ENCODE measurements at places on chromosomes 4 and X. TPM values are rescaled to one million over a fixed set of nuclear protein-coding genes. Genes with fewer than 3 reads are reported as not detected.

FAM47C gene
- total RNA-seq: not detected

LRCH2 gene
- 0.03 TPM for total RNA-seq

HS3ST1 gene
- total RNA-seq: 0.90 TPM

GPR82 gene
- total RNA-seq: not detected

NPY5R gene
- not detected for total RNA-seq

TEC gene
- total RNA-seq: 2.3 TPM
